Omental fat pad (tissue), 4 donors: ENCODE measurements at places on chromosomes 1 and 21.

DNA sequence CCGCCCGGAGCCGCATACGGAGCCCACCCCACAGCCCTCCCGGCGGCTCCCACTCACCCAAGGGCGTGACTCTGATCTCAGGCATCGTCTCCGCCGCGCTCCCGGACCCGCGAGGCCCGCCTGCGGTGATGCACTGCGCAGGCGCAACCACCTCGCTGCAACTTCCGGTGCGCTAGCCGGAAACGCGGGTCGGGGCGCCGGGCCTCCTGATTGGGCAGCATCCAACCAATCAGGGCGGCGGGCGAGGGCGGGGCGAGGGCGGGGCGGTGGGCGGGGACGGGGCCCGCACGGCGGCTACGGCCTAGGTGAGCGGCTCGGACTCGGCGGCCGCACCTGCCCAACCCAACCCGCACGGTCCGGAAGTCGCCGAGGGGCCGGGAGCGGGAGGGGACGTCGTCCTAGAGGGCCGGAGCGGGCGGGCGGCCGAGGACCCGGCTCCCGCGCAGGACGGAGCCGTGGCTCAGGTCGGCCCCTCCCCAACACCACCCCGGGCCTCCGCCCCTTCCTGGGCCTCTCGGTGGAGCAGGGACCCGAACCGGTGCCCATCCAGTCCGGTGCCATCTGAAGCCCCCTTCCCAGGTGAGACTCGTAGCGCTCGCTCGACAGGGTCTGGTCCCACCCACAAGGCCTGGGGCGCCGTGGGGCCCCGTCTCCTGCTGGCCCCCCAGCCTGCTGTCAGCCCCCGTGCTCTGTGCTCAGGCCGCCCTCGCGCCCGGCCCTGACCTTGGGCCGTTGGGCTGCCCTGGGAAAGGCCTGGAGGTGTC is at the start of the genes CPTP and INTS11:
TSS of gene CPTP (plus strand) at position 279 of the 764 bp plus-strand sequence. CDS start 2,109 bp downstream, outside the sequence.
TSS of gene INTS11 (minus strand) at position 137 of the 764 bp plus-strand sequence. CDS start at position 85, 52 bp downstream.
- peak; percentile 80 for DNase-seq

DNA sequence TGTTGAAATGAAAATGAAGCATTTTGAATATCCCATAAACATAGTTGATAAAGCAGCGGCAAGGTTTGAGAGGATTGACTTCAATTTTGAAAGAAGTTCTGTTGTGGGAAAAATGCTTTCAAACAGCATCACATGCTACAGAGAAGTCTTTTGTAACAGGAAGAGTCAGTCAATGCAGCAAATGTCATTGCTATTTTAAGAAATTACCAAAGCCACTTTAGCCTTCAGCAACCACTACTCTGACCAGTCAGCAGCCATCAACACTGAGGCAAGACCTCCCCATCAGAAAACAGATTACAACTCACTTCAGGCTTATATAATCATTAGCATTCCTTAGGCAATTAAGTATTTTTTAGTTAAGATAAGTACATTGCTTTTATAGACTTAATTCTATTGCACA is 33.8 kb upstream of the FCRL3 start:
- no peak for DNase-seq

DNA sequence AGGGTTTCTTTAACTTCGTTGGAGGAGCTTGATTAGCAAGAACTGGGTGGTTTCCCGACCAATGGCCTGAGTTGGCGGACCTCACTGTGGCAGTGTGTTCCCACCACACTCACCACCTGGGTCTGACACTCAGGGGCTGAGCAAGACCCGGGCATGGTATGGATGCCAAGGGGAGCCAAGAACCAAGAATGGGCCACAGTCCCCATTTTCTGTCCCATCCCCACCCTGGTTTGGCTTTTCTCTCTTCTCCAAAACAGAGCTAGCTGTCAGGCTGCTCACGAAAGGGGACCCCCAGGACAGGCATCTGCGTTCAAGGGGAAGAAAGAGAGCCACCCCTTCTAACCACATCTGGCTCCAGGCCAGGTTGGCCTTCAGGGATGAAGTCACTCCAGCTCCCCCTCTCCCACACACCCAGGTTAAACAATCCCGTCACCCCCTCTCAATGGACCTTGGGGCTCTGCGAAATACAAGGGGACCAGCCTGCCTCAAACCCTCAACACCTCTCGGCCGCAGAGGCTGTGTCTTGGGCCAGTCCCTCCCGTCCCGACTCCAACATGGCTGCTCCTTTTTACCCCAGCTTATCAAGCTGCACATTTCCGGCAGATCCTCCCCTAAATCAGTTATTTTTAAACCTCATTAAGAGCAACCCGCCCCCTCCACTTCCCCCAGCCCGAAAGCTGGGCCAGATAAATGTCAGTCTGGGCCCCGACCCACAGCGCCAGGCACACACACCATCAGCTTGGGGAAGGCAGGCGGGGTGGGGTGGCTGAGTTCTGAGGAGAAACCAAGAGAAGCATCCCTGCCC is 3.4 kb downstream of the TAGLN2 start:
- no peak for DNase-seq

DNA sequence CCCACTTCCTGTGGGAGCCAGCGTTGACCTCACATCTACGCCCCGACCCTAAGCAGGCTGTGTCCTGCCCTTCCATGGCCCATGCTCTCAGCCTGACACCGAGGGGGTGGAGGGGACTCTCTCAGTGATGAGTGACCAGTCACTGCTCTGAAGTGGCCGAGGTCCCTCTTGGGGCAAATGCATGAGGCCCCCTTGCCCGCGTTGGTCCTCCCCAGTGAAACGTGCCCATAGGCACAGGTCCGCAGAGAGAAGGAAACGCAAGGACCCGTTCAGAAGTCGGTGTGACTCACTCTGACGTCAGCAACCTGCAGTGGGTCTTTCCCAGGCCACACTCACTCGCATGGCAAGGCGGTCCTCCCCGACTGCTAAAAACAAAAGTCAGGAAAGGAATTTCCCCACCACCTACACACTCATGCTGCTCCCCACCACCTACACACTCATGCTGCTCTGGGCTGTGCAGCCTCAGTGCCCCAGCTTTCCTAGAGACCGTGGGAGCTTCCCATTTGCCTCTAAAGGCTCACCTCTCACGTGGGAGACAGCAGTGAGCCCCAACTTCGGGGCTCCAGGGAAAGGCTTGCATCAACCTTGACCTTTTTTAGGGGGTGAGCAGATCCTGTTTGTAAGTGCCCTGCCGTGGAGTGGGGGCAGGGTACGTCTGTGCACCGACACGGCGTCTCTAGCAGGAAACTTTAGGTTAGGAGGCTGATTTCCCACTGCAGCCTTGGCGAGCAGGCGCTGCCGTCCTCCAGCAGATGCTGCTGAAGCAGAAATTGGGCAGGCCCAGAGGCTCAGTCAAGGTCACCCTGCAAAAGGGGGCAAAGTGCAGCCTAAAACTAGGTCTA is 11.4 kb downstream of the UBASH3A start:
- no peak for DNase-seq

DNA sequence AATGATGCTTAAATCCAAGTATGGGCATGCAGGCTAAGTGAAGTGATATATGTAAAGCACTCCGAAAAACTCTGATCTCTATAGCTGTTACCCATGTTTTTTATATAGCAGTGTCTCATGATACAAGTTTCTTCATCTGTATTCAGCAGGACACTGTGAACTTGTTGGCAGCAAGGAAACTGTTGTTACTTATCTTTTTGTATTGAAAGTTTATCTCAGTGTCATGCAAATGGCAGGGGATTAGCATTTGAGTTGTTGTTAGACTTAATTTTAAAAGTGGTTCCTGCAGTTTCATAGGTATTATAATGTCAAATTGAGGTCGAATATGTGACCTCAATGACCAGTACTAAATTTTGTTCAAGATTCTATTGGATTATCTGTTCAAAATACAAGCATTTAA is 47.9 kb downstream of the NCAM2 start:
- no peak for DNase-seq

DNA sequence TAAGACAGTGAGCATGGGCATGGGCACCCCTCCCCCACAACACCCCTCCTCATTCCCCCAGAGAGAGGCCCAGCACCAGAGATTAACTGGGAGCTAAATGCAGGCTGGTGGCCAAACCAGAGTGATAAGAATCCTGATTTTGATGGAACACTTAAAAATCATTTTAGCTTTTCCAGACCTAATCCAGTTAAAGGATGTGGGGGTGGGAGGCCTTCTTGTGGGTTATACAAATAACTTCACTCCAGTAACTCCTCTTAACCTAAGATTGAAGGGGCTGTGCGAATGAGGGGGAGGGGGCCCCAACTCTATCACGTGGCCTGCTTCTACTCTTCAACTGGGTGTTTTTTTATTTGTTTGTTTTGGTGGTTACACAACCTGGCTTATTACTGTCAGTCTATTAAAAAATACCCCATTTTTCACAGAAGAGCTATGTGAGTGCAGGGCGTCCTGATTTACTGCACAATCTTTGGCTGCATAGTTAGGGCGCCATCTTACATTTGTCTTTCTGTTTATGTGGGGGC is 398.1 kb upstream of the LYPLAL1 start:
- no peak for DNase-seq

- peak; percentile 38 for DNase-seq
These were observed 20.4 kb downstream of the OLFML2B start for GRCh38 chr1:162003061-162003829.

DNA sequence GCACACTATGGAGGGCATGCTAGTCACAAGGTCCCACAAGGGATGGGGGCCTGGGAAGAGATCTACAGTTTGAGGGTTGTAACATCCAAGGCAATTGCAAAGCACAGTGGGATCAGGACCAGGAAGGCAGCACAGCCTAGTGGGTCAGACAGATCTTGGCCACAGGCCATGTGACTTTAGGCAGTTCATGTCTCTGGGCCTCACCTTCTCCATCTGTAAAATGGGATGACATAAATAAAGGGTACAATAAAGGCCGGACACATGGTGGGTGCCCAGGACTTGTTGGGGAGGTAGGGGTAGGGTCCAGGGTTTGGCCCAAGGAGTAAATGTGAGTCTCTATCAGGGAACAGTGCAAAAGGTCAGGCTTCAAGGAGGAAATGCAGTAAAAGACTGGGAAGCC is 18.1 kb upstream of the IGSF21 start:
- DNase-seq: no peak

DNA sequence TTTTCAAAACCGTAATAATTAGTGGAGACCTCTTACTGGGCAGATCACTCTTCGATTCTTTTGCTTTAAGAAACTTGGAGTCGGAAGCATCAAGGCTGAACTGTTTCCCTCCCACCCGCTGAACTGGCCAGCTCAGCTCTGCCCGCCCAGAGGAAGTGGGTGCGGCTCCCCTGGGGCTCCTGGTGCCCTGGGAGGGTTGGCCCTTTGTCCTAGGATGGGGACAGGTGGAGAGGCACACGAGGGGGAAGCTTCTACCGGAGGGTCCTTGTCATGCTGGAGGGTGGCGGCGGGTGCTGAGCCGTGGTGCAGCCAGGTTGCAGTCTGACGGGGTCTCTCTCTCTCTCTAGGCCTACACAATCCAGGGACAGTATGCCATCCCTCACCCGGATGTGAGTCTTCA is 64.3 kb upstream of the COL6A1 start:
- no peak for DNase-seq

- DNase-seq: no peak
These were observed 10.8 kb upstream of the PHACTR4 start for GRCh38 chr1:28358716-28359115.

DNA sequence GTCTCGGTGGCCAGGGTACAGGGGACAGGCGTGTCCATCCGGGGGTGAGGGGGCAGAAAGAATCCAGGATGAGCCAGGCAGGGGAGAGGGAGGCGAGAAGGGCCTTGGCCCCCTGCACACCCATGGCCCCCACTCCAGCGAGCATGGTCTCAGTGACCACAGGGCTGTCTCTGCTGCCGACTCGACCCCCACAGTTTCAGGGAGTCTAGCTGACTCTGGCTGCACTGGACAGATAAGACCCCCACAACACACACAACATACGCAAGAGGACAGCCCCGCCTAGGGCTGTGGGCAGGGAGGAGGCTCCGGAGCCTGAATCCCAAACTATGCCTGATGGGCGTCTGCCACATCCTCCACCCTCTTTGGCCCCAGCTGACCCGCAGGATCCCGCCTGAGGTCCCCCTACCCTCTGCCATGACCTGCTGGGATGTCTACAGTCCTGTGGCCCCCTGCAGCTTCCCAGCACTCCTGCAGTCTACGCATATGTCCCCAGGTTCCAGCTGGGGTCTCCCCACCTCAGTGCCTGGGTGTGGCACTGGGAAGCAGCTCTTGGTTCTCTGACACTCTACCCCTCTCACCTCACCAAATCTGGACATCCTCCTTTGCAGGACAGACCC is 22.0 kb downstream of the WNT9A start:
- no peak for DNase-seq

- DNase-seq: no peak
These were observed 12.2 kb upstream of the TCEA3 start for GRCh38 chr1:23436520-23437354.

- DNase-seq: peak; percentile 41
These were observed 16.8 kb downstream of the TNFSF4 start for GRCh38 chr1:173190101-173190936.

- DNase-seq: no peak
These were observed 304.4 kb upstream of the LYPLAL1 start for GRCh38 chr1:218869276-218869675.

- DNase-seq: no peak
These were observed 36.8 kb upstream of the RUNX3 start for GRCh38 chr1:24966724-24967346.

DNA sequence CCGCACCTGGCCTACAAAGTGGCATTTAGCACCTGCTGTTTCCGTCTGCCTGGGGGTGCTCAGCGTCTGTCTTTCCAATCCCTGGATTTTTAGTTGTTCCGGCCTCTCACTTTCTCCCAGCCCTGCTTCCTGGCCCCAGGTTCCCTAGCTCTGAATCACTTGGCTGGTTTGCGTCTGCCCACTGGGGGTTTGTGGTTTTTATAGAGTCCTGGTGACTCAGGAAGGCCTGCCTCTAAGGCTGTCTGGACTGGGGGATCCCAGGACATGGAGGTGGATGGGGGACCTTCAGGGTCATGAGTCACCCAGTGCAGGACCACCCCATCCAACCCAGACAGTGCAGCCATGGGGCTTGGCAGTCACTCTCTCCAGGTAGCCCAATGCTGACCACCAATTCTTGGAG is 53.5 kb downstream of the MRPL37 start:
- DNase-seq: no peak

DNA sequence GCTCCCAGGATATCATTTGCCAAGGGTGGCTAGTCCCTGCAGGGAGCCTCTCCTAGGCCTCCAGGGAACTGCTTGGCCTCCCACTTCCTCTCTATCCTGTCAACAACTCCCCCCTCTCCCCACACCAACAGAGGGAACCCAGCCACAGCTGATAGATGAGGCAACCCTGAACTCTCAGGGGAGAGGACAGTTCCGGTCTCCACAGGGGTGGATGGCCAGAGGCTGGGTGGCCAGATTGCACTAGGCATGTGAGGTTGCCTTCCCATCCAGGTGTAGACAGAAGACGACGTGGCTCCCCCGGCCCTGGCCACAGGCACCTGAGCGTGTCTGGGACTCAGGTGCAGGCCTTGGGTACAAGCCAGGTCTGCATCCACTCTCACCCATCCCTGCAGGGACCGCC is 53.3 kb downstream of the TOR1AIP2 start:
- no peak for DNase-seq

DNA sequence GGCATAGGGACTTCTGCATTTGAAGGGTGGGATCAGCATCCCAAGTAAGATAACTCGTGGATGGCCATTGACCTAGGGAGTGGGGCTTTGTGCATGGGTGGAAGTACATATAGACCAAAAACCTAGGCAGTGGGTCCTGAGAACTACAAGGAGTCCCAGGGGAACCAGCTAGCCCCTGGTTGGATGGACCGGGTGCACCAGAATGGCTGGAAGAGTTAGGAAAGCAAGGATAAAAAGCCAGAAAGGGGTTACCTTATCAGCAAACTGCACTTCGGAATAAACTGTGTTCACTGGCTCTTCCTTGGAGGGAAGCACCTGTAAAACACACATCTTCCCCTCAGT is 26.6 kb upstream of the SLAMF6 start:
- DNase-seq: no peak
